CD4-positive, alpha-beta T cell treated with Interleukin-15 for 4 hours (primary cell): ENCODE measurements at places on chromosomes 3 and 15.
A peak's percentile ranks its signal among the peaks of the same experiment; 100 is the strongest.

- no peak for DNase-seq
These were observed 212.0 kb downstream of the XXYLT1 start for GRCh38 chr3:195059006-195059350.

DNA sequence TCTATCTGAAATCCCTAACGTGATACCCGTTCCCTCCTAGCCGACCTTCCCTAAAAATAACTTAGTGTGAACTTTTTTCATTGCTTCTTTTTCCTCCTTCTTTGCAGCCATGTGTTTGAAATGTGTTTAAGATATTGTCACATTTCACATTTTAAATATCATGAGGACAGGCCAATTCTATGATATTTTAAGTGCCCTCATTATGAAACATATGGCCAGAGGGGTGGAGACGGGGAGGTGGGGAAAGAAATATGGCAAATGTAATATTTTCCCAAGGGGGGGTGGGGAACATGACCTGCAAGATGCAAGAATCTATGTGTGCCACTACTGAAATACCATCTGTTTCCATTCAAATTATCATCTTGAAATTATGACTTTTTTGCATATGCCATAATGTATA is 1039.2 kb downstream of the AGBL1 start:
- DNase-seq: no peak

DNA sequence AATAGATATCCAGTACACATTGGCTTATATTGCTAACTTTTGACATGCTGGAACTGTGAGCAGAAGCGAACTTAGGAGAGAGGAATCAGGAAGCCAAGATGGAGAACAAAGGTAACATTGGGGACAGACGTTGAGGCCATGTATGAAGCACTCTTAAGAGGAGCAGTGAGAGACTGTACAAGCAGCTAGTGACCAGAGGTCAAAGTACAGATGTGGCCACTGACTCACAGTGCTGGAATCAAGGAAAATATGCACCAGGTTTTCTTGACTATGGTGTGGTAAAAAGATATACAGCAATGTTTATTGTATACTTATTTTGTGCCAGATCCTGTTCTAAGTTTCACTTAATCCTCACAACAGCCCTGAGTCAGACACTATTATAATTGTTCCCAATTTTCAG is 2.0 kb upstream of the IL20RB start:
- no peak for DNase-seq

DNA sequence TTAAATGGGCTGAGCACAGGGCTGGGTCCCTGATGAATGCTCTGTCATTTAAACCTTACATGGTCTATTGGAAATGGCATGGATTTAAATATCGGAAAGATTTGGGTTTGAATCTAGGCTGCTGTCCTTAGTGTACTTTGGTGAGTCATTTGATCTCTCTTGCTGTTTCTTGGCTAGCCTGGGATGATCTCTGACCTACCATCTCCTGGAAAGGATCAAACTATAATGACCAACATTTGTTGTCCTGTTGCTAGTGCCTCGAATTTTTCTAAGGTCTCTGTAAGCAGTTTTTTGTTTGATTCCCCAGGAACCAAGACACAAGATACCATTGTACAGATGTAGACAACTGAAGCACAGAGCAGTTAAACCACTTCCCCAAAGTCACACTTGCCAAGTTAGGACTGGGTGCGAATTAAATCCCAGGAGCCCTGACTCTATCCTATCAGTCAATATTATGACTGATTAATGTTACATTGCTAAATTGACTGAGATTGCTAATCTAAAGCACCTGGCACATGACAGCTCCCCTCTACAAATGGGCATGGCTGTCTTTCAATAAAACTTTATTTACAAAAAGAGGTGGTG is 244.9 kb upstream of the MCTP2 start:
- DNase-seq: no peak

DNA sequence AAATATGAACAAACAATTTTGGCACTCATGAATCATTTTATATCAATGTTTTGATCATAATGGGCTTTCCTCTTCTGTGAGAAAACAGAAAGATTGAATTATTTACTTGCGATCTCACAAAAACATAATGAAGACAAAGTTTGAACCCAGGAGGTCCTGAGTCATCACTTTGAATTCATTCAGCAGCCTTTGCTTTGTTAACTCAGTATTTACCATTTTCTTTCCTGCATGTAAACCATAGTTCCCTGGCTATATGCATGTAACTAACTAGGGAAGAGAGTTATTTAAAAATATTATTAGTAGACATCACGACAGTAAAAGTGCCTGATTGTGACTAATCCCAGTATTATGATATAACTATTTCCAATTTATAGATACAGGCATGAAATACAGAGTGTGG is 1026.2 kb downstream of the PLOD2 start:
- no peak for DNase-seq

- DNase-seq: no peak
These were observed 93.2 kb downstream of the CD47 start for GRCh38 chr3:107997671-107998070.

- no peak for DNase-seq
These were observed 45.8 kb upstream of the FOXP1 start for GRCh38 chr3:71629289-71629688.

DNA sequence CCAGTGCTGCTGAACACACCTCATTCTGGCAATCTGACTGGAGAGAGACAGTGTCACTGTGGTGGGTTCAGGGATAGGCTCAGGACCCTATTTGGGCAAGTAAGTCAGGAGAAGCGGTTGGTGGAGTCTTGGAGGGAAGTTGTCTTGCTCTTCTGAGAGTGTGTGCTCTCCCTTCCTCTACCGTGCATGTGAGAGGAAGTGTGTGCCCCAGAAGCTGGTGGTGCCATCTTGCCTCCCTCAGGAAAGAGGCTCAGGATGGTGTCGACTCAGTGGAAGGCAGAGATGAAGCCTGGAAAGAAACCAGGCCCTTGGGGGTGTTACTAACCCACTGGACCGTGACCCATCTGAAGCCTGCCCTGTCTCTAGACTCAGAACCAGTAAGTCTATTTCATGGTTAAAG is 6.8 kb upstream of the RARRES1 start:
- DNase-seq: no peak

- no peak for DNase-seq
These were observed 179.3 kb upstream of the ANKRD28 start for GRCh38 chr3:15977090-15977489.

DNA sequence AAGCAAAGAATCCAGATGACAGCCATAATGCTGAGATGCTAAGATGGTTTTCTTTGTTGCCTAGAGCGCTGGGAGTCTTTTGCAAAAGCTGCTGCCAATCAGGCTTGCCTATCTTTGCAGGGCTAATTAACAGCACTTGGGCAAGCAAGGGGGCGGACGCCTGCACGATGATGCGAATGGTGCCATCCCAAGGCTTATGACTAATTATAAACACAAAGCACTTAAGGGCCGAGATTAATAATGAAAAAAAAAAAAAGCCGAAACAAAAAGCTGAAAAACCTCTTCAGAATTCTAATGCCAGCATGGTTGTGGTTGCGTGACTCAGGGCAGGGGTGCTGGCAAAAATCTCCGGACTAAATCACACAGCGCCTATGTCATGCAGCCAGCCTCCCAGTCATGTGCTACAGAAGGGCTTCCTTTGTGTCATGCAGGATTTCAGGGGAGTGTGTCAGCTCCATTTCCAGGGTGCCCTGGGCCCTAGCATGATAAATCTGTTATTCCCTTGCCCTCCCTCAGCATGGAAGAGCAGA is 185.0 kb upstream of the ANKRD28 start:
- no peak for DNase-seq

DNA sequence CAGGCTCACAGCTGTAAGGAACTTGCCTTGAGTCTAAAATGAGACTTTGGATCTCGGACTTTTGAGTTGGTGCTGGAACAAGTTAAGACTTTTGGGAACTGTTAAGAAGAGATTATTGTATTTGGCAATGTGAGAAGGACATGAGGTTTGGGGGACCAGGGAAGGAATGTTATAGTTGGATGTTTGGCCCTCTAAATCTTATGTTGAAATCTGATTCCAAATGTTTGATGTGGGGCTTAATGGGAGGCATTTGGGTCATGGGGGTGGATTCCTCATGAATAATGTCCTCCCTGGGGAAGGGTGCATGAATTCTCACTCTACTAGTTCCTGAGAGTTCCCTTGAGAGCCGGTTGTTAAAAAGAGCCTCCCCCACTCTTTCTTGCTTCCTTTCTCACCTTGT is 18.5 kb upstream of the CHCHD6 start:
- DNase-seq: no peak

- no peak for DNase-seq
These were observed 13.6 kb downstream of the VPS39 start for GRCh38 chr15:42194513-42194912.

- DNase-seq: no peak
These were observed 145.2 kb downstream of the KLF13 start for GRCh38 chr15:31471731-31472430.

DNA sequence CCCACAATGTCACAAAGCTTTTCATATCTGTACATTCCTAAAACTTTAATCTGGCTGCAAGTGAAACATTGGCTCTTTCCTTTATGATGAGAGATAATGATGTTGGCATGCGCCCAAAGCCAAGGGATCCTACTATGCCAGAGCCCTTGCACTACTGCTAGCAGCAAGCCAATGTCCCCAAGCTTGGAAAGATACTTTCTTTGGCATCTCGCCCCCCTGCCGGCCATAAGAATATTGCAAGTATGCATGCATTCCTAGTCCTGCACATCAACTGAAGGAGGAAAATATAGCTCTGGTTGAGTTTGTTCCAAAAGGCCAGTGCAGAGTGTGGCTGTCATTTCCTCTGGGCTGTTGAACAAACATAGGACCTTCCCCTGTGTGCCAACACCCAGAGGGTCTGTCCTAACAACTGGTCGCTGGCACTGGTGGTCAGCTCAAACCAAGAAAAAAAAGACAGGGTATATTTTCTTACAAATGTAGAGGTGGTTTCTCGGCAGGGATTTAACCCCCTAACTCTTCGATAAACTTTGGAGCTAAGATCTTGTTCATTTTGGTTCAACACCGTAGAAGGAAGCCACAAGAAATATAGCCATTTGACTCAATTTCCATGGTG is 120.9 kb upstream of the ZBED2 start:
- DNase-seq: peak; percentile 25

DNA sequence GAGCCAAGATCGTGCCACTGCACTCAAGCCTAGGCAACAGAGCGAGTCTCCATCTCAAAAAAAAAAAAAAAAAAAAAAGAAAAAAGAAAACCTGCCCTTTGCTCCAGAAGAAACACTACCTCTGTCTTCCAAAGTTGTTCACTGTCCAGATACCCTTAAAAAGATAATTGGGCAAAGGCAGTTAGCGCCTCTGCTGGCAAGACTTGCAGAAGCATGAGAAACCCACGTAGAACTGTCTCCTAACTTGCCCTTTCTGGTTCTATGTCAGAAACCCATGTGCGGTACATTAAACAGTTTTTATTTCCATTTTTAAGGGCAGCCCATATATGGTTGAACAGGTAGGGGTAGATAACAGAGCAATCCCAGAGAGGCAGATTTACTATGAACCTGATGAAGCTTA is 1026.4 kb downstream of the ROBO2 start:
- DNase-seq: no peak

- DNase-seq: no peak
These were observed 1.9 kb downstream of the IVD start for GRCh38 chr15:40407330-40407990.

GRCh38 chr15:29048011-29048410 is 162.2 kb downstream of the APBA2 start:
- DNase-seq: no peak

DNA sequence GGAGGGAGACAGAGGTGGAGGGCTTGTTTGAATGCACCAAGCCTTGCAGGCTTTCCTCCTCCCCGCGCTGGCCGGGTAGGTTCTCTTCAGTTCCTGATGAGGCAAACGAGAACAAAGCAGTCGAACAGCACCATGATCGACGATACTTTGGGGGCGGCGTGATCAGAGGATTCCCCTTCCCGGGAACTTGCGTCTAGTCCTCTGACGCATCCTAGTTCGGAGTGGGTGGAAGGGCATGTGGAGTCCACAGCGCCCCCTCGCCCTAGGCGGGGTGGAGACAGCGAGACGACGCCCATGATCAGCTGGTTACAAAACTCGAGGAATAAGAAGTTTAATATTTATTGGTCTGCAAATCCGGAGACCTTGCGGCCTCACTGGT is 452 bp upstream of the SV2B start:
- no peak for DNase-seq

- DNase-seq: no peak
These were observed 100.1 kb upstream of the NEO1 start for GRCh38 chr15:72952151-72952550.
